ENCODE measurements at places on chromosomes 11 and 22.

- DNase-seq, result no peak
Observed at GRCh38 chr11:70448983-70449567, 50.7 kb downstream of the CTTN start.

DNA sequence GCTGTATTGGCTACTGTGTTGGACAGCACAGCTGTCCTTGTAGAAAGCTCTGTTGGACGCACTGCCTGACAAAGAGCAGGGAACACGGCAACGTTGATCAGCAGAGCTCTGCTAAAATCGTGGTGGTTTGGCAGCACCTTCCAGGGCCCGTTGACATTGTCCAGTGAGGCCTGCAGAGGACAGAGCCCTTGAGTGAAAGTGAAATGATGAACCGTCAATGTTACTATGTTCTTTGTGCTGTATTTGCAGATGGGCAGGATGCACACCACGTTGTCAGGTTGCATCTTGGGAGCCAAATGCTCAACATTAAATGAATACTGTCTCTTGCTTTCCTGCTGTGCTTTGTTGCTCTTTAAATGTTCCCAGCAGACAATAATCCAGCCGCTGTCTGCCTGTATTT lies 69.7 kb downstream of the NELL1 start:
- DNase-seq, result no peak

DNA sequence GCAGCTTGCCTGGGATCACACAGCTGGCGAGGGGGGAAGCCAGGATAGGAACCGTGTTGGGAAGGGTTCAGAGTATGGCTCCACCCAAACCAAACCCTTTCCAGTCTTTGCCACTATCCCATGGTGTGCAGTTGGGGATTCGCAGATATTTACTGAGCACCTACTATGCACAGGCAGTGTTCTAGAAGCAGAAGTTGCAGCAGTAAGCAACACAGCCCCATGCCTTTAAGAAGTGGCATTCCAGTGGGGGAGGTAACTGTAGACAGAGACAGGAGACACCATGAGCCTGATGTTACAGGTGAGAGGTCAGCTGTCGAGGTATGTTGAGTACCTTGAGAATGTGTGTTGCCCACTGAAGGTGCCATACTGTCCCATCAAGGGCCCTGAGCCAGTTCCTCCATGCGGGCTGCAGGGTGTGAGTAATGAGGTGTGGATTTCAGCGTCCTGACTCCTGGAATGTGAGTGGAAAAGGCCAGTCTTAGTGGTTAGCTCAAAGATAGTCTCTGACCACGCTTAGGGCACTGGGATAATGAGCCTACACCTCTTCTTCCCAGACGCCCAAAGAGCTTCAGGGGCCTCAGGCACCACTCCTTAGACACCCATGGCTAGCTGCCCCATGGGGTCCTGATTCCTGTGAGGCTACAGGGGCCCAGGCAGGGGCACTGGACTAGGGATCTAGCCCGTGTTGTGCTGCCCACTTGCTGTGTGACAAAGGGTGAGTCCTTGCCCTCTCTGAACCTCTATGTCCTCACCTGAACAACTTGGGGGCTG lies 71.8 kb upstream of the TP53I11 start:
- no peak for DNase-seq

- DNase-seq, result no peak
Observed at GRCh38 chr11:20160425-20161229, at the start of gene DBX1. Gene DBX1, minus strand, starts transcription at chr11:20160475. Its CDS starts 151 bp downstream, at chr11:20160324.

- no peak for DNase-seq
Observed at GRCh38 chr11:64500176-64501013, 90.6 kb upstream of the SLC22A12 start.

- no peak for DNase-seq
Observed at GRCh38 chr11:68503251-68503687, 42.7 kb downstream of the PPP6R3 start.

GRCh38 chr11:76185931-76186401 lies 20.3 kb downstream of the WNT11 start:
- no peak for DNase-seq

- no peak for DNase-seq
Observed at GRCh38 chr11:3860375-3860774, 4.9 kb downstream of the STIM1 start.

GRCh38 chr11:106517426-106517825 lies 440.0 kb downstream of the AASDHPPT start:
- DNase-seq, result no peak

DNA sequence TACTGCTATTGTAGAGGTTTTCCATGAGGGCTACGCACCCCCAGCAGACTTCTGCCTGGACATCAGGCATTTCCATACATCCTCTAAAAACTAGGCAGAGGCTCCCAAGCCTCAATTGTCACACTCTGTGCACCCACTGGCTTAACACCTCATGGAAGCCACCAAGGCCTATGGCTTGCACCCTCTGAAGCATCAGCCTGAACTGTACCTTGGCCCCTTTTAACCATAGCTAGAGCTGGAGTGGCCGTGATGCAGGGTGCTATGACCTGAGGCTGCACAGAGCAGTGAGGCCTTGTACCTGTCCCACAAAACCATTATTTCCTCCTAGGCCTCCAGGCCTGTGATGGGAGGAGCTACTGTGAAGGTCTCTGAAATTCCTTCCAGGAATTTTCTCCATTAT lies 33.9 kb downstream of the AAMDC start:
- DNase-seq, result no peak

DNA sequence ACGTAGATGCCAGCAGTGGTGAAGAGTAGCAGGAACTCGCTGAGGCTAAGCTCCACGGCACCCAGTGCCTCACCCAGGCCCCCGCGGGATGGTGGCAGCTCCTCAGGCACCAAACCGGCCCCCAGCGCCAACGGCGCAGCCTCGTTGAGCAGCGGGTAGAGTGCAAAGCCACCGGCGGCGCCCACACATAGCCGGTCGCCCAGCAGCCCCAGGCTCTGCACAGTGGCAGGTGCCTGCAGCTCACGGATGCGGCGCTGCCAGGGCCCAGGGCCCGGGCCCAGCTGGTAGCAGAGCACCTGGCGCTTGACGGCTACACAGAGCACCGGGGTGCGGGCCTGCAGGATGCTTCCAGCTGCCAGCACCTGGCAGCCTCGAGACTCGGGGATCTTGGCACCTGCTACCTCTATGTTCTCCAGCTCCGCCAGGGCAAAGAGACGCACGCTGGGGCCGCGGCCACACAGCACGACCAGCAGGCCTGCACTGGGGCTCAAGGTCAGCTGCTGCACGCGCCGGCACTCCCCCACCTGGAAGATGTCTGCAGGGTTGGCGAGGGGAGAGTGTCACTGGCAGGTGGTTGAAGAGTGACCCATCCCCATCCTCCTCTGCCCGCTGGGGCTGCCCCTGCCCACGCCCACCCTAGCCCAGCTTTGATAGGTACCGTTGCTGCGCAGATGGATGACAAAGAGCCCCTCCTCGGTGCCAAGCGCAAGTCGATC lies 14.8 kb downstream of the CDC42BPG start:
- no peak for DNase-seq

DNA sequence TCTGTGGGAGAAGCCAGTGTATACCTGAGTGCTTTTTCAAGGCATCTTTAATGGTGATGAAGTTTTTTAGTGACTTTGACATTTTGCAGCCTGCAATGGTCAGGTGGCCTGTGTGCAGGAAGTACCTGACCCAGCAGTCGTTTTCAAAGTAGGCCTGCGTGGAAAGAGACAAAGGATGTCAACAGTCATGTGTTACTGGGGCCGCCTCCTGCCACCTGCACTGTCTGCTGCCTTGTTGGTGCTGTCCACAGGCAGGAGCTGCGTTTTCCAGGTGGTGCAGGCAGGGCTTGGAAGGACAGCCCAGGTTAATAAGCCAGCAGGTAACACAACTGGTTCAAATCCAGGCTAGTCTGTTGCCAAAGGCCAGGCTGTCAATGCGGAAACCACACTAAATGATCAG lies 26.5 kb upstream of the NAP1L4 start:
- DNase-seq, result no peak

DNA sequence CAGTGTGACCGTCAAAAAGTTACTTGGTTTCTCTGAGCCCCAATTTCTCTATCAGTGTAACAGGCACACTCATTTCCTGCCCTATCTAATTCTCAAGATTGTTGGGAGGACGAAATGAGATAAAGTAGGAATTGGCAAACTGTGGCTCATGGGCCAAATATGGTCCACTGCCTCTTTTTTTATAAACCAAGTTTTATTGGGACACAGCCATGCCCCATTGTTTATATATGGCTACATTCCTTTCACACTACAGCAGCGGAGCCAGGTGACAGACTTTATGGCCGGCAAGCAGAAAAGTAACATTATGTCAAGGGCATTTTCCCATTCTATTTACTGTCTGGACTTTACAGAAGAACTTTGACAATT lies 116.7 kb upstream of the TIMP3 start:
- no peak for DNase-seq

DNA sequence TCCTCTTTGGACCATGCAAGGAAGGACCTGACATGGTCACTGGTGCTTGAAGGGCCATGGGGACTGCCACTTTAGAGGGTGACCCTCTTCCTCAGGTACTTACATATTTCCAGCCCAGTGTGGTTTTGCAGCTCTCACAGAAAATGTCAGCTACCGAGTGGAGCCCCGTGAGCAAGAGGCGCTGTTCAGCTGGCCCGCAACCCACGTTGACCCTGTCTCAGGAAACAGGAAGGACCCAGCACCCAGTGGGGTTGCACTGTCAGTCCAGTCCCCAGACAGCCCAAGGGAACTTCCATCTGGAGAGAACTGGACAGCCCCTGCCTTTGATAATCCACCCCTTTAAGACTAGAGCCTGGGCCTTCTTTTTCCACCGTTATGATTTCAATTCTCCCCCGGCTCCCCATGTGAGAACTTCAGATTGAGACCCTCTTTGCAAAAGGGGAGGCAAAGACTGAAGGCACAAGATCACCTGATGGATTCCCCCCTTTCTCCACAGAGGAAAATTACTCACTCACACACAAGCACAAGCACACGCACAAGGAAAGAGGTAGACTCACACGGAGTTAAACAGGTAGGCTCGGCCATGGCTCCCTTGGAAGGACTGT lies 3.4 kb downstream of the YPEL4 start:
- no peak for DNase-seq

DNA sequence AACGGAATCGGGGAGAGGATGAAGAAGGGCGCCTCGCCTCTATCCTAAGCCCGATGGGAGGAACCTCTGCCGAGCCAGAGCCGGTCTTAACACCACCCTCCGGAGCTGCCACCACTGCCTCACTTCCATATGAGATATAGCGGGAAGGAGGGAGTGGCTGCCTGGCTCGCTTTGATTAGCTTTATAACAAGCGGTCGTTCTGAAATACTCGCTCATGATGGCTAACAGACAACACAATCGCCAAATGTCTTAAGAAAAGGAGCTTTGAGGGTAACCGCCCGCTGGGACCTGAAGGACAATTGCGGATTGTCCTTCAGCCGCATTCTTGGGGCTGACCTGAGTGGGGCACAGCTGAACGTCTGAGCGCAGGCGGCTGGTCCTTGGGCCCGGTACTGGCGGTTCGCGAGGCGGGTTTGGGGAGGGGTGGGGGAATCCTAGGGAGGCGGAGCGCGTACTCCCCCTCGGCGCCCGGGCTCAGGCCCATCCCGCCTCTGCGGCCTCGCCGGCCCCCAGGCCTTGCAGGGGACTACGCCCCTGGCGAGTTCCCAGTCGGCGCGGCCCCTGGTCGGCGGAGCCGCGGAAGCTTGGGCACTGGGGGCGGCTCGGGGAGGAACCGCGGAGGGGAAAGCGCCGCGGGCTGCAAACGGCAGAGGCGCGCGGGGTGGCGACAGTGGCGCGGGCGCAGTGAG lies at the start of gene PLAAT5:
PLAAT5 (minus strand) TSS at position 617 of the 689 bp plus-strand sequence; CDS start at position 484, 133 bp downstream.
- no peak for DNase-seq

DNA sequence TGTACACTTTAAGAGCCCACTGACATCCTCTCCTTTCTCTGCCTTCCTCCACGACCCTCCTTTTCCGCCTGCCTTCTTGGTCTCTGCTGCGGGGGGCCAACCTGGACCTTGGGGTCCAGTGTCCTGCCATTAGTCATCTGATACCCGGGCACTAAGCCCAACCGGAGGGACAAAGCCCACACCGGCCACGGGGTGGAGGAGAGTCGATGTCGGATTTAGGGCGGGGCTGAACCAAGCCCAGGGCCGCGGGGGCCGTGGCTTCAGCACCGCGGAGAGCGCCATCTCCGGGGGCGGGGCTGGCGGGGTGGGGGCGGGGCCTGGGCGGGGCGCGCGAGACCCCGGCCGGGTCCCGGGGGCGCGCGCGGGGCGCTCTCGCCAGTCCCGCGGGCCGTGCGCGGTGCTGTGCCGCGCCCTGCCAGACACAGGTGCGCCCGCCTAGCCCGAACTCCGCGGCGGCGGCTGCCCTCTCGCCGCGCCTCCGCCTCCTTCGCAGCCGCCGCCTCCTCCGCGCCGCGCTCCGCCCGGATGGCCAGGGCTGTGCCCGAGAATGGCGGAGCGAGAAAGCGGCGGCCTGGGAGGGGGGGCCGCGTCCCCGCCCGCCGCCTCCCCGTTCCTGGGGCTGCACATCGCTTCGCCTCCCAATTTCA lies at the start of gene MAPK8IP1:
MAPK8IP1 (plus strand) TSS at position 378 of the 647 bp plus-strand sequence; CDS start at position 548, 170 bp downstream.
- peak; percentile 36 for DNase-seq

GRCh38 chr11:18775492-18776292 lies 15.9 kb downstream of the PTPN5 start:
- DNase-seq, result peak; percentile 6

DNA sequence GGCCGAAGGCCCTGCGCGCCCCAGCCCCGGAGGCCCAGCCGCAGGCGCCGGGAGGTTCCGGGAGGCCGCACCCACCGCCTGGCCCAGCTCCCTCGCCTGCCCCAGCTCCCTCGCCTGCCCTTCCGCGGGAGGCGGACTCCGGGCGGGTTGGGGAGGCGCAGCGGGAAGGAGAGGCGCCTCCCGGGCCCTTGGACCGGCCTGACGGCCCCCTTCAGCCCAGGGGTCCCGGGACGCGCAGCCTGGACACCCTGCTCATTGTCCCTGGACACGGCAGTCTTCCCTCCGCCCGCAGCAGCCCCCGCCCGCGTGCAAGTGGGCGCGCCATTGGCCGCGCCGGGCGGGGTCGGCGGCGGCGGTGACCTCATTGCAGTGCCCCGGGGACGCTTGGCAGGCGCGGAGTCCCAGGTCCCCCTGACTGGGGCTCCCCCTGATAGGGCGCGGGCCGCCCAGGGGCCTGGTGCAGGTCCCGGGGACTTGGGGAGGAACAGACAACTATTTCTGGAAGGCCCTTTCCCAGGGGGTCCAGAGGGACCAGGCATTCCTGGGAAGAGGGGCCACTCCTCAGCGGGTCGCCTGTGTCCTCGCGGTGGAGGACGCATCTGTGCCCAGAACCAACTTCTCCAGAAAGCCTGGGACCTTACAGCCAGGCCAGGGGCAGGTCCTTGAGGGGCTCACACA lies 501 bp downstream of the CD151 start:
- DNase-seq, result no peak

DNA sequence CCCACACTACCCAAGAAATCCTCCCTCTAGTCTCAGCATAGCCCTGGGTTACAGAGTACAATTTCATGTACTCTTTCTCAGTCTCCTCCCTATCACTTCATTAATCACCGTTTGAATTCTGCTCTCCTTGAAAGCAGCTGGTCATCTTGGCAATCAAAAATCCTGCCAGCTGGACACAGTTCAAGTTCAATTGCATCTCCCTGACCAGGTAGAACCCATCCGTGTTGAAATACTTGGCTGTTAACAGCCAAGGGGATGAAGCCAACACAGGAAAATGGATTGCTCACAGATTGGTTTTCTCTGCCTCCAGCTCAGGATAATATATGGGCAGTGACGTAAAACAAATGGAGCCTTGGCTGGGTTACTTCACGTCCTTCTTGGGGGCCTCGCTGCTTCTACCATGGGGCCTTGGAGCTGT lies 55.1 kb upstream of the GRK3 start:
- DNase-seq, result no peak

GRCh38 chr22:30262917-30263741 lies 3.5 kb downstream of the OSM start:
- peak; percentile 62 for DNase-seq

- DNase-seq, result no peak
Observed at GRCh38 chr11:35588627-35589026, 29.6 kb upstream of the FJX1 start.
